IPS DF 19.7 (cell line): ENCODE measurements at places on chromosomes 5 and 9.

DNA sequence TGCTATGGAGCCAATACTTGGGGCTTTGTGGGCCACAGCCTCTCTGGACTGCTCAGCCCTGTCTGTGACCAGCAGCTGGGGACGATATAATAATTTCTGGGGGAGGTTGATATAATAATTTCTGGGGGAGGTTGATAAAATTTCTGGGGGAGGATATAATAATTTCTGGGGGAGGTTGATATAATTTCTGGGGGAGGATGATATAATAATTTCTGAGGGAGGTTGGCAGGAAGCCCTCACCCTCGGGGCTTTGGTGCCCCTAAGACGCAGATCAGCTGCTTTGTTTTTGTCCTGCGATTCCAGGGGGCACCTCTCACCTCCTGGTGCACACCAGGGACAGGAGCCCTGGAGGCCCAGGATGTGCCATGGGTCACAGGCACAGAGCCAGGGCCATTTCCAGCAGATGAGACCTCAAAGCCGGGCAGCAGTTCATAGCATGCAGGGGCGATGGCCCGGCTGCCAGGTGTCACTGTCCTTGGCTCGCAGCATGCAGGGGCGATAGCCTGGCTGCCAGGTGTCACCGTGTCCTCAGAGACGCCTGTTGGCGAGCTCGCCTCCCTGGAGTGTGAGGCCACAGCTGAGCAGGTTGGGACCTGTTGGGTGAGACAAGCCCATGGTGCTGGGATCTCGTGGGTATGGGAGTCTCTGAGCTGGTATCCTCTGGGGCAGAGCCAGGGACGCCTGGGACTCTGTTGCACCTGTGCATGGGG lies 3.8 kb upstream of the TOR4A start:
- no peak for DNase-seq

GRCh38 chr5:67996596-67996995 lies 219.0 kb upstream of the PIK3R1 start:
- no peak for DNase-seq

- DNase-seq = no peak
These were observed 58.5 kb downstream of the MACROH2A1 start for GRCh38 chr5:135340568-135340967.

DNA sequence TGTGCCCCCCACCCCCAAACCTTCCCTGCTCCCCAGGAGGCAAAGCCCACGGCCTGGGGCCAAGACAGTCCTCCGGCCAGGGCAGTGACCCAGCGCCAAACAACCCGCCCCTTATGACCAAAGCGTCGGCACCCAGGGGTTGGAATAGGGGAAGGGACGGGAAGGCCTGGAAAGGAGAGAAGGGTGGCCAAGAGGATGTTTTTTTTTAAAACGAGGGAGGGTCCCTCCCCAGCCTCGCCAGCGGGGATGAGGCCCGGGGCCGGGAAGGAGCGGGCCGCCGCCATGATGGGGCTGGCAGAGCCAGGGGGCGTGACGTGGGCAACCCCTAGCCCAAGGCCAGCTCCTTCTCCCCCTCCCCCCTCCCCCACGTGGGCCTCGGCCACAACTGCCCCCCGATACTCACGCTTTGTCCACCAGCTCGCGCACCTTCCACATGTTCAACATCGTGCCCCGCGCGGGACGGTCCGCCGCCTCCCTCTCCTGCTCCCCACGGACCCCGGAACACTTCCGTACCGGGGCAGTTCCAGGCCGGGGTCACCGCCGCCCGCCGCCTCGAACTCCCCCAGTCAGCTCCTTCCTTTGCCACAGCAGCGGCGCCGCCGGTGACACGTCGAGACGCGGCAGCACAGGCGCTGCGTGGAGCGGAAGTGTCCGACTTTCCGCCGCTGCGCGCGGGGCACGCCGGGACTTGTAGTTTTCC lies at the start of gene CLINT1:
Gene CLINT1 (minus strand): TSS at position 619 of the 700 bp plus-strand sequence. CDS start 175 bp downstream, at position 444.
- peak; percentile 75 for DNase-seq

DNA sequence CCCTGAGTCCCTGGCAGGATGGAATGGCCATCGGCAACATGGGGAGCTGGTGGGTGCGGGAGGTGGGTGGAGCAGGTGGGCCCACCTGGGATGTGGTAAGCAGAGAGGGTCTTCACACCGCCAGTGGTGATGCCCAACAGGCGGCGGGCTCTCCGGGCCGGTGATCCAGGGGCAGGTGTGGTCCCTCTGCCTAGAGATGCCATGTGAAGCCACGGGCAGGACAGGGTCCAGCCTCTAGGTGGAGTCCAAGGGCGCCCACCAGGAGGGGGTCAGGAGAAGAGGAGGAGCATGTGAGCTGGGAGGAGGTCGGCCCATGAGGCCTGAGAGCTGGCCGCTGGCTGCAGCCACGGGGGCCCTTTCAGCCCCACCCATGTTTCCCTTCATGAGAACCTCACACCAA lies 221.1 kb downstream of the FANCC start:
- DNase-seq = no peak

- no peak for DNase-seq
These were observed 2.7 kb downstream of the RFESD start for GRCh38 chr5:95649274-95649673.
